Calu3 (cell line): ENCODE measurements at places on chromosomes 12 and 14. TPM values are rescaled to one million over a fixed set of nuclear protein-coding genes. Genes with fewer than 3 reads are reported as not detected.

- no peak overlapping the region for H3K27ac ChIP-seq
- peak; percentile 8 for DNase-seq
- no peaks in the 10 kb centered on the region for H3K27me3 ChIP-seq
- H3K36me3 ChIP-seq = no peaks in the 10 kb centered on the region
- no peak overlapping the region for H3K4me3 ChIP-seq
- no peaks in the 10 kb centered on the region for H3K4me1 ChIP-seq
These were observed 240.6 kb downstream of the CPNE8 start for GRCh38 chr12:38664661-38665269.

- H3K36me3 ChIP-seq = no peaks in the 10 kb centered on the region
- peaks cover 43% of the 10 kb centered on the region for H3K27me3 ChIP-seq
- no peak overlapping the region for H3K27ac ChIP-seq
- H3K4me3 ChIP-seq = no peak overlapping the region
- no peaks in the 10 kb centered on the region for H3K4me1 ChIP-seq
These were observed 415.4 kb upstream of the CCDC196 start for GRCh38 chr14:66070542-66071319.

DNA sequence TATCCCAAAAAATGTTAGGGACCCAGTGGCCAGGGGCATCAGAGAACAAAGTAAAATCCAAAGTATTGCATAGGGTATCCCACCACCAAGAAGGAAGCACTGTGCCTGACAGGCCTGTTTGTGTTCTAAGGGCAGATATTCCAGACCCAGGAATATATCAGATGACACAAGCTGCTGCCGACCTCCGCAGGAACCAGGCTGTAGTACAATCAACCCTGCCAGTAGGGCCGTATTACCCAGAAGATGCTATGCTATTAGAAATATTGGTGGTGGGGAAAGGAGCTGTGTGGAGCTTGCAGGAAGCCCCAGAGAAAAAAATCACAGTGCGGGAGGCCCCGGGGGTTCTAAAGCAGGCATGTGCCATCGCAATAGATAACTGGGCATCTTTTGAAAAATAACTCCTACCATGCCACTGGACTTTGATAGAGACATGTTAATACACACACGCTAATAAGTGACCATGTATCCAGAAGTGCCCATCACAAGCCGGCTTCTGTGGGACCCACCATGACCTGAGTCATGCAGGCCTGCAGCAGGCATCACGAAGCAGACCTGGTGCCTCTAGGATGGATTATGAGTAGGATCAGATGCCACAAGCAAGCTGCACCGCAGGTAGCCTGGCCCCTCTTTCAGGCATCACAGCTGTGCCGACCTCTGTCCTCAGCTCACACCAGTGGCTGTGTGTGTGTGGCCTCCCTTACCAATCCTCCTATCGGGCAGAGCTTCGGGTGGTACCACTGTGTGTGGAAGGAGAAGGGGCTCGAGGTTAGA is 242.7 kb downstream of the BCL11B start:
- H3K27ac ChIP-seq = no peak overlapping the region
- H3K4me1 ChIP-seq = no peaks in the 10 kb centered on the region
- no peak overlapping the region for H3K4me3 ChIP-seq
- H3K36me3 ChIP-seq = no peaks in the 10 kb centered on the region
- no peak for DNase-seq

DNA sequence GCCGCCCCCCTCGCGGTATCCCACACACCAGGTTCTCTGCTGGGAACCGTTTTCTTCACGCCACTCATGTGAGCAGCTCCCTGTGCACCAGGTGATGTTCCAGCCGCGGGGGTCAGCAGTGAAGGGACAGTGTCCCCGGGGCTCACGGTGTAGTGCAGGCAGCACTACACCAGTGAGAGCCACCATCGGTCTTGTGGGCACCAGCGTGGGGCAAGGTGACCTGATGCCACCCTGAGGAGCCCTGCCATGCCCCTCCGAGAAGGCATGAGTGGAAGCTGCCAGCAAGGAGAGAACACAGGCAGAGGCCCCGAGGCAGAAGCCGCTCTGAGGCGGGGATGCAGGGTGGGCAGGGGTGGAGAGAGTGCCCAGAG is 11.5 kb upstream of the FBRSL1 start:
- DNase-seq = no peak
- no peak overlapping the region for H3K27ac ChIP-seq
- H3K27me3 ChIP-seq = peaks cover 82% of the 10 kb centered on the region
- H3K36me3 ChIP-seq = peaks cover 24% of the 10 kb centered on the region

GRCh38 chr12:71719647-71720370 is 33.9 kb downstream of the TMEM19 start:
- no peaks in the 10 kb centered on the region for H3K36me3 ChIP-seq
- no peak overlapping the region for H3K4me3 ChIP-seq
- H3K27ac ChIP-seq = no peak overlapping the region
- no peaks in the 10 kb centered on the region for H3K27me3 ChIP-seq

DNA sequence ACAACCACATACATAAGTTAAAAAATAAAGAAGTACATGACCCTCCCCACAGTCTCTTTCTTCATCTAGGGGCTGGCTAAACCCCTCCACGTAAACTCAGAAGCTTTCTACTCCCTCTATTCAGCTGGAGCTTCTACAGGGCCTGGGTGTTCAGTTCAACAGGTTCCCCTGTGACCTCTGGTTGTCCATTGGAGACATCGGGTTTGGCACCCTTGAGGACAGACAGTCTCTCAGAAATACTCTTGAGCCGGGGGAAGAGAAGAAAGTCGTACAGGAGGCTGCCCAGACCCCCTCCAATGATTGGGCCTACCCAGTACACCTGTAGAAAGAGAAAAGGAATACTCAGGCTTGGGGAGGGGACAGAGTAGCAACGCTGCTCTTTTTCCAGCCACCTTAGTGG is 1.9 kb upstream of the TIMELESS start:
- no peak for DNase-seq
- no peak overlapping the region for H3K27ac ChIP-seq
- H3K27me3 ChIP-seq = peaks cover 35% of the 10 kb centered on the region

GRCh38 chr12:53212931-53213330 is 5.9 kb upstream of the ITGB7 start:
- no peak for DNase-seq
- no peak overlapping the region for H3K27ac ChIP-seq
- no peaks in the 10 kb centered on the region for H3K27me3 ChIP-seq
- H3K4me3 ChIP-seq = no peak overlapping the region

GRCh38 chr12:69779928-69780327 is 41.3 kb downstream of the RAB3IP start:
- DNase-seq = peak; percentile 74
- H3K27me3 ChIP-seq = no peaks in the 10 kb centered on the region
- no peak overlapping the region for H3K4me3 ChIP-seq
- peaks cover 43% of the 10 kb centered on the region for H3K4me1 ChIP-seq
- H3K27ac ChIP-seq = no peak overlapping the region
- peaks cover 6% of the 10 kb centered on the region for H3K36me3 ChIP-seq

DNA sequence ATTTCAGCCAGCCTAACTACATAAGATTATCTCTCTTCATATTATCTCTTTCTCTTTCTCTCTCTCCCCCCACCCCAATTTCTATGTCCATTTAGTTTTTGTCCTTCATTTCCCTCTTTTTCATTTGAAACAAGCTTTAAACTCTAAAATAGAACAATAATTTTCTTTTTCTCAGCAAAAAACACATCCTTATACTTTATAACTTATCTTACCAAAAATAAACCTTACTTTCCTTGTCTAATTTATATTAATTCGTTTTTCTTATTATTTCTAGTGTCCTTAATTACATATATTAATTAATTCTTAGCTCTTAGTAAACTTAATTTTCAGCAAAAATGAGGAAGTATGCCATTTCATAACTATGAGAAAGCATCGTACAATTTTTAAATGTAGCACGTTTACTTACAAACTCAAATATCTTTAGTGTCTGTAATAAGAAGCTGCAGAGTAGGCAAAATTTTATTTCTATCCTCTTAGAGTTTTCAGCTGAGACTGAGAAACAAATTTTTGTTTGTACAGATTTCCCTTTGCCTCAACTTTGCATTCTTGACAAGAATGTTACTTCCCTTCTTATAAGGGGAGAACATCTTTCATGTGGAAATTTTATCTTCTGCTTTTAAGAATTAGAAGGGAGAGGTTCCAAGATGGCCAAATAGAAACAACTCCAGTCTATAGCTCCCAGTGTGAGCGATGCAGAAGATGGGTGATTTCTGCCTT is 65.1 kb upstream of the ST8SIA1 start:
- no peak overlapping the region for H3K4me3 ChIP-seq
- DNase-seq = no peak
- H3K36me3 ChIP-seq = no peaks in the 10 kb centered on the region
- no peak overlapping the region for H3K27ac ChIP-seq
- peaks cover 16% of the 10 kb centered on the region for H3K4me1 ChIP-seq

DNA sequence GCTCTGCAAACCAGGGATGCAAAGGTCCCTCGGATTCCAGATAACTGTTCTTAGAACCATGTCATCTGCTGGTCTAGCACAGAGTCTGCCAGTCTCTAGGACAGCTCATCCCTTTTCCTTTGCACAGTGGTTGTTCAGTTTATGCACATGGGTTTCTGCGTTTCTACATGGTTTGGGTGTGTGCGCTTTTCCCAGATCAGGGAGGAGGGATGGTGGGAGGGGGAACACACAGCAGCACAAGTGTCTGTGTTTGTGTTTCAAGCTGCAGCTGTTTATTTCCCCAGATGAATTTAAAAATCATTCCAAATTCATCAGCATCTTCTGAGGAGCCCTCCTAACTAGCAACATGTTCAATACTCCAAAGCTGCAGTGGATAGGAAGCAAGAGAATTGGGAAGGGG is 45.4 kb downstream of the ANO2 start:
- DNase-seq = no peak
- H3K4me1 ChIP-seq = no peaks in the 10 kb centered on the region
- no peak overlapping the region for H3K4me3 ChIP-seq
- peaks cover 63% of the 10 kb centered on the region for H3K27me3 ChIP-seq
- no peak overlapping the region for H3K27ac ChIP-seq

KCNC2 gene
- not detected in 2 replicates for total RNA-seq

FOXN4 gene
- not detected in 2 replicates for total RNA-seq

TMPRSS12 gene
- total RNA-seq = not detected in 2 replicates

TRHDE gene
- 31.6 and 43.7 TPM in 2 replicates for total RNA-seq

TEX22 gene
- 1.6 and 2.8 TPM in 2 replicates for total RNA-seq

DBX2 gene
- not detected in 2 replicates for total RNA-seq
